AG04450 (cell line): ENCODE measurements at places on chromosomes 5 and 9. TPM values are rescaled to one million over a fixed set of nuclear protein-coding genes. Genes with fewer than 3 reads are reported as not detected.

GRCh38 chr9:82299870-82300269, 311.3 kb downstream of the SPATA31D1 start:
- no peak for DNase-seq

The ORM2 gene
- polyA plus RNA-seq, result not detected in 2 replicates

The OR2Y1 gene
- polyA plus RNA-seq, result not detected in 2 replicates

DNA sequence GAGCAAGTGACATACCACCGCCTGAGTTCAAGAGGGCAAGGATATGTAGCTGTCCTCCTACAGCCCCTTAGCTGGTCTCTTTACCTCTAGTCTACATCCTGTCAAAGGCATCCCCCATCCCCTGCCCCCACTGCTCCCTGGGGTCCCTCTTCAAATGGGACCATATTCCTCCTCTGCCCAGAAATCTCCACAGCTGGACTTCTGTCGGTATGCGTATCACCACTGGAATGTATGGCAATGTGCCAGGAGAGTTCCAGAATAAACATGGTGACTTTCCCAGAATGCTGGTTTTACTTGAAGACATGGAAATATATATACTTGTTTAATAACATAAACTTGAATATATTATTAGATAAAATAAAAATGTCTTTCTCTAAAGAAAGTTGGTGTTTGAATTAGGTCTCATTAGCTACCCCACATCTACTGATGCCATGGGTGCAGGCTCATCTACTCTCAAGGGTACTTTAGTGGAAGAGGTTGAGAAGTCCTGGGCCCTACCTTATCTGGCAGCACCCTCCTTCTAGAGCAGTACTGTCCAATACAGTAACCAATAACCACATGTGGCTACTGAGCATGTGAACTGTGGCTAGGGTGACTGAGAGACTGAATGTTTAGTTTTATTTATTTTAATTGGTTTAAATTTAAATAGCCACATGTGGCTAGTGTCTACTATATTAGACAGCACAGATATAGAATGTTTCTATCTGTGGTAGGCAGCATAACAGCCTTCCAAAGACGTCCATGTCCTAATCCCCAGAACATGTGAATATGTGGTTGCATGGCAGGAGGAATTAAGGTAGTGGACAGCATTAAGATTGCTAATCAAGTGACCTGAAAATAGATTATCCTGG, 181.7 kb upstream of the SLC30A5 start:
- DNase-seq, result peak; percentile 32

The EDIL3 gene
- 42.0 and 61.9 TPM in 2 replicates for polyA plus RNA-seq

DNA sequence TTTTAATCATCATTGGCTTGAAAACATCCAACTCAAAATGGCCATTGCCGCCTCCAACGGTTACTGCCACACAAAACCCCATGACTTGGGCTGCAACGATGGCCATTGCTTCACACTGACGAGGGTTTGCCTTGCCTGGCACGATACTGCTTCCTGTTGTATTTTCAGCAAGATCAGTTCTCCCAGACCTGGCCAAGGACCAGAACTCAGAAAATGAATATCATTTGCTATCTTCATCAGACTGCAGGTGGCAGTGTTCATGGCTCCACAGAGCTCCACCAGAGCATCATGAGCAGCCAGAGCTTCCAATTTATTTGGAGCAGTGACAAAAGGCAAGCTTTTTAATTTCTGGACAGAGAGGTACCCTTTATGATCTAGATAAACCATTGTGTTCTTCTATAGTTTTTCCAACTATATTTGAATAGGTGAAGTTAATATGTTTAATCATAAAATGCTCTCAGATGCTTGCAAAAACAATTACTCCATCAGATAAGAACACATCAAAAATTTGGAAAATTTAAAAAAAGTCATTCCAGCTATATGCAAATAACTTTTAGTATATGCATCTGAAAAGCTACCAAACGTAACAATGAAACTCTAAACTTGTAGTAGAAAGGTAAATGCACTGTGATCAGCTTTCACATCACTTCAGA, 10.4 kb downstream of the AMACR start:
- peak; percentile 65 for DNase-seq
